ENCODE measurements at places on chromosomes 7 and 10. TPM values are rescaled to one million over a fixed set of nuclear protein-coding genes. Genes with fewer than 3 reads are reported as not detected.

PRKG1 gene
- total RNA-seq, result not detected

GDF2 gene
- not detected for total RNA-seq

NRP1 gene
- total RNA-seq, result 6.1 TPM

MLXIPL gene
- total RNA-seq, result not detected

INA gene
- total RNA-seq, result 0.87 TPM

SEMA3D gene
- total RNA-seq, result 0.11 TPM

AKR1D1 gene
- total RNA-seq, result not detected

AGR2 gene
- total RNA-seq, result not detected

NPC1L1 gene
- total RNA-seq, result not detected

CFAP70 gene
- 0.43 TPM for total RNA-seq

DNA sequence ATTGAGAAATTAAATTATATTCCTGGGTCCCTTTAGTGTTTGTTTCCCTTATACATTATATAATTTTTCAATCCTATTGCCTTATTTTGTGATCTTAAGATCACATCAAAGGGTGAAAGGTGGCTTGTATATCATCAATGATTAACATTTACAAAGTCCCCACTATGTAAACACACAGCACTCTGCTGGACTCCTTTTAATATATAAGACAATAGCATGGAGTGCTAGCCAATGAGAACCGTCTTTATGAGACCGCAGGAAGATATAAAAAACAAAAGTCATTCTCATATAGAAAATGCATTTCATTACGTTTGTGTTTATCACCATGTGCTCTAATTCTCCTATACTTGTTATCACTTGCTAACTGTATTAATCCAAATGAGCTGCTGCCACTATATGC lies 108.5 kb downstream of the HOXA1 start:
- H3K27ac ChIP-seq, result no peak overlapping the region
- no peaks in the 10 kb centered on the region for H3K27me3 ChIP-seq
- DNase-seq, result no peak

DNA sequence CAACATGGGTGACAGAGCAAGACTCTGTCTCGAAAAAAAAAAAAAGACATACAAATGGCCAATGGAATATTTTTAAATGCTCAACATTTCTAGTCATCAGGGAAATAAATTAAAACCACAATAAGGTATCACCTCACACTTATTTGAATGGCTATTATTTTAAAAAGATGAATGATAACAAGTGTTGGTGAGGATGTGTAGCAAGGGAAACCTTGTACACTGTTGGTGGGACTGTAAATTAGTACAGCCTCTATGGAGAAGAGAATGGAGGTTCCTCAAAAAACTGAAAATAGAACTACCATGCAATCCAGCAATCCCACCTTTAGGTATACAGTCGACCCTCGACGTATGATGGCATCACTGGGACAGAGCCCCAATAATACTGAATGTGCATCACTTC lies 65.4 kb upstream of the DIP2C start:
- H3K4me3 ChIP-seq, result no peak overlapping the region
- peaks cover 2% of the 10 kb centered on the region for H3K4me1 ChIP-seq
- H3K36me3 ChIP-seq, result no peaks in the 10 kb centered on the region
- H3K27me3 ChIP-seq, result peaks cover 3% of the 10 kb centered on the region
- H3K27ac ChIP-seq, result no peak overlapping the region
- DNase-seq, result no peak

DNA sequence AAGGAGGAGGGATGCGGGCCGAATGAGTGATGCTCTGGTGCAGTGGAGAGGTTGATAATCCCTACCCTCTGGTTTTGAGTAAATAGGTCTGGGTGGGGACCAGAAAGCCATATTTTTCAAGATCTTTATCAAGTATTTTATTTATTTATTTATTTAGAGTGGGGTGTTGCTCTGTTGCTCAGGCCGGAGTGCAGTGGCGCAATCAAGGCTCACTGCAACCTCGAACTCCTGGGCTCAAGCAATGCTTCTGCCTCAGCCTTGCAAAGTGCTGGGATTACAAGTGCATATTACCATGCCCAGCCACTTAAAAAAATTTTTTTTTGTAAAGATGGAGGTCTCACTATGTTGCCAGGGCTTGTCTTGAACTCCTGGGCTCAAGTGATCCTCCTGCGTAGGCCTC lies 21.6 kb downstream of the SVIL start:
- H3K27ac ChIP-seq, result no peak overlapping the region
- no peaks in the 10 kb centered on the region for H3K27me3 ChIP-seq
- H3K4me3 ChIP-seq, result no peak overlapping the region

DNA sequence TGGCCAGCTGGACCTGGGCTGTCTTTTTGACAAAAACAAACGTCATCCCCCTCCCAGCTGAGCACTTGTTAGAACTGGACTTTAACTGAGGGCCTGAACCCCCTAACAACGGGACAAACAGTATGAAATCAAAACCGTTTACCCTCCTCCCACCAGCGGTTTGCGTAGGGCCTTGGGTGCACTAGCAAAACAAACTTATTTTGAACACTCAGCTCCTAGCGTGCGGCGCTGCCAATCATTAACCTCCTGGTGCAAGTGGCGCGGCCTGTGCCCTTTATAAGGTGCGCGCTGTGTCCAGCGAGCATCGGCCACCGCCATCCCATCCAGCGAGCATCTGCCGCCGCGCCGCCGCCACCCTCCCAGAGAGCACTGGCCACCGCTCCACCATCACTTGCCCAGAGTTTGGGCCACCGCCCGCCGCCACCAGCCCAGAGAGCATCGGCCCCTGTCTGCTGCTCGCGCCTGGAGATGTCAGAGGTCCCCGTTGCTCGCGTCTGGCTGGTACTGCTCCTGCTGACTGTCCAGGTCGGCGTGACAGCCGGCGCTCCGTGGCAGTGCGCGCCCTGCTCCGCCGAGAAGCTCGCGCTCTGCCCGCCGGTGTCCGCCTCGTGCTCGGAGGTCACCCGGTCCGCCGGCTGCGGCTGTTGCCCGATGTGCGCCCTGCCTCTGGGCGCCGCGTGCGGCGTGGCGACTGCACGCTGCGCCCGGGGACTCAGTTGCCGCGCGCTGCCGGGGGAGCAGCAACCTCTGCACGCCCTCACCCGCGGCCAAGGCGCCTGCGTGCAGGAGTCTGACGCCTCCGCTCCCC lies at the start of gene IGFBP1:
Gene IGFBP1, plus strand, starts transcription at position 304 of the 808 bp plus-strand sequence. Its CDS starts 165 bp downstream, at position 469.
- no peak for DNase-seq
- no peaks in the 10 kb centered on the region for H3K36me3 ChIP-seq
- no peak within 1 kb of the TSS for H3K4me3 ChIP-seq
- no peak within 1 kb of the TSS for H3K27ac ChIP-seq
- H3K27me3 ChIP-seq, result peaks cover 42% of the 10 kb centered on the region

DNA sequence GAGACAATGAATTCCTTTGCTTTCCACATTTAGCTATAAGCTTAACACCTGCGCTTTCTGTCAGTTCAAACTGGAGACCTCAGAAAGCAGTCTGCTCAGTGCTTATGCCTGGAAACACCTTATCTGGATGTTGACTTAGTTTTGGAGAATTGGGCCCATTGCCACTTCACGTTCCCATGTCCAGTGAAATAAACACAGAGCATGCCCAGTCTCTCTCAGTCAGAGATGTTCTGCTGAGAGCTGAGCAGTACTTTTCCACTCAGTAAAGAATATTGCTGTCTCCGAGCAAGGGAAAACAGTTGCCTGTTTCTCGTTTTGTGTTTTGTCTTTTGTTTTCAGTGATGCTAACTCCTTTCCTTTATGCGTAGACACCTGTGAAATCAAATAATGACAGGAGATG lies 83.2 kb upstream of the PRR15 start:
- no peaks in the 10 kb centered on the region for H3K4me1 ChIP-seq
- H3K27me3 ChIP-seq, result no peaks in the 10 kb centered on the region
- H3K4me3 ChIP-seq, result no peak overlapping the region
- DNase-seq, result no peak
- H3K36me3 ChIP-seq, result no peaks in the 10 kb centered on the region
- H3K27ac ChIP-seq, result no peak overlapping the region

DNA sequence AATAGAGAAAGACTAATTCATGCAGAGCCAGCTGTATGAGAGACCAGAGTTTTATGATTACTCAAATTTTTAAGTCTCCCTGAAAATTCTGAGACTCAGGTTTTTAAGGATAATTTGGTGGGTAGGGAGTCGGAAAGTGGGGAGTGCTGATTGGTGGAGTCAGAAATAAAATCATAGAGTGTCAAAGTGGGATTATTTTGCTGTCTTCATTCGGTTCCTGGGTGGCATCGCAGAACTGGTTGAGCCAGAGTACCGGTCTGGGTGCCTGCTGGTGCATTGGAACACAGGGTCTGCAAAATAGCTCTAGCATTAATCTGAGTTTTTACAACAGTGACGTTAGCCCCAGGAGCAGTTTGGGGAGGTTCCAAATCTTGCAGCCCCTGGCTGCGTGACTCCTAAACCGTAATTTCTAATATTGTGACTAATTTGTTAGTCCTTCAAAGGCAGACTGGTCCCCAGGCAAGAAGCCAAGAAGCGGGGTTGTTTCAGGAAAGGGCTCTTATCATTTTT lies 32.4 kb downstream of the GPRIN2 start:
- H3K27ac ChIP-seq, result no peak overlapping the region
- no peaks in the 10 kb centered on the region for H3K27me3 ChIP-seq
- H3K4me1 ChIP-seq, result no peaks in the 10 kb centered on the region
- H3K4me3 ChIP-seq, result no peak overlapping the region

GRCh38 chr10:74058071-74058470 lies 60.2 kb downstream of the VCL start:
- peaks cover 15% of the 10 kb centered on the region for H3K36me3 ChIP-seq
- H3K4me3 ChIP-seq, result peak overlapping the region; percentile 0
- H3K27me3 ChIP-seq, result no peaks in the 10 kb centered on the region
- H3K27ac ChIP-seq, result peak overlapping the region; percentile 1
- DNase-seq, result no peak
- H3K4me1 ChIP-seq, result peaks cover 49% of the 10 kb centered on the region

DNA sequence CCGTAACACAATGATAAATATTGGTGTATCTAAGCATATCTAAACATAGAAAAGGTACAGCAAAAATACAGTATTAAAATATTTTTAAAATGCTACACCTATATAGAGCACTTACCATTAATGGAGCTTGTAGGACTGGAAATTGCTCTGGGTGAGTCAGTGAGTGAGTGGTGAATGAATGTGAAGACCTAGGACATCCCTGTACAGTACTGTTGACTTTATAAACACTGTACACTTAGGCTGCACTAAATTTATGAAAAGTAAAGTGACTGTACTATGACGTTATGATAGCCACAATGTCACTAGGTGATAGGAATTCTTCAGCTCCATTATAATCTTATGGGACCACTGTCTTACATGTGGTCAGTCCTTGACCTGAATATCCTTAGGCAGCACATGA lies 147.0 kb downstream of the GLI3 start:
- H3K27ac ChIP-seq, result no peak overlapping the region
- no peaks in the 10 kb centered on the region for H3K4me1 ChIP-seq
- no peak overlapping the region for H3K4me3 ChIP-seq
- DNase-seq, result no peak
- H3K36me3 ChIP-seq, result no peaks in the 10 kb centered on the region

GRCh38 chr7:29765490-29765889 lies 40.8 kb upstream of the WIPF3 start:
- no peak overlapping the region for H3K4me3 ChIP-seq
- peaks cover 7% of the 10 kb centered on the region for H3K27me3 ChIP-seq
- no peaks in the 10 kb centered on the region for H3K36me3 ChIP-seq
- no peak for DNase-seq
- H3K27ac ChIP-seq, result no peak overlapping the region

DNA sequence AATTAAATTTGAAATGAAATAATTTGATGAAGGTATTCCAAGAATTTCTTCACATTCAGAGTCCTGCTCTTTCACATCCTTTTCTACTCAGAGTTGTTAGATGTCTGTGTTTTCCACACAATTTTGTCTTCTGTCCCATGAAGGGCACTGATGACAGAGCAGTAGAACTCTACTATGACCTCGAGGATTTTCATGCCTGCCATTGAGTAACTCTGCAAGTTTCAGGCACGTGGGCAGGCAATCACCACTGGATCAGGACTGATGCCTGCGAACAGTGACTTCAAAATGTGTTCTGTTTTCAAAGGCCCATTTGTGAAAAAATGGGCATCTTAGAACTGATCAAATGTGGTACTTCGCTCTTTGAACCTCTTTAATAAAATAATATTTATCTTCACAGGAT lies 91.1 kb downstream of the CDK6 start:
- no peak overlapping the region for H3K4me3 ChIP-seq
- peak overlapping the region; percentile 15 for H3K27ac ChIP-seq
- no peaks in the 10 kb centered on the region for H3K27me3 ChIP-seq
- H3K36me3 ChIP-seq, result peaks cover 69% of the 10 kb centered on the region

GRCh38 chr10:79374312-79375191 lies 27.3 kb downstream of the PPIF start:
- no peak overlapping the region for H3K4me3 ChIP-seq
- no peaks in the 10 kb centered on the region for H3K36me3 ChIP-seq
- no peak overlapping the region for H3K27ac ChIP-seq
- DNase-seq, result peak; percentile 58

DNA sequence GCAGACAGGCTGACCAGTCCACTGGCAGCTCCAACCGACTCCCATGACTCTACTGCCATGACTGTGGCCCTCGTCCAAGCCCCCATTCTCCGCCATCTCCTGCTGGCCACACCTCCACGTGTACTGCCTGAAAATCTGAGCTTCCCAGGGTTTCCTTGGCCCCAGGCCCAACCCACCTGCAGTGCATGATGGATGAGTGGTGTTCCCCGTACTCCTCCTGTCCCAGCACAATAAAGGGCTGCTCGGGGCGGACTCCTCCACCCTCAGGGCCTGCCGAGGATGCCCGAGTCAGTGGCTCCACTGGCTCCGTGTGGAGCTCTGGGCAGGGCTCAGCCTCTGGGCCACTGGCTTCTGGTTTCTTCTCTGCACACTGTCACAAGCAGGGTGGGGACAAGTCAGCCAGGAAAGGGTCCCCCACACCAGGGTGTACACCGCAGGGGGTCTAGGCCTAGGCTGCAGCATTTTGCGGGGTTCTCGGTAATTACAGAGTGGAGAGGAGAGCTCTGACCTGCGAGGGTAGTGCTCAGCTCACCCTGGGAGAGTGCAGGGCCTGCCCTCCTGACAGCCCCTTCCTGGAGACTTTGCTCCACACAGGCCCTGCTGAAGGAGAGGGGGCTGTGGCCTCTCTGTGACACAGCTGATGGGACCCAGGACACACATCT lies 15.2 kb downstream of the WDR91 start:
- H3K4me1 ChIP-seq, result peaks cover 3% of the 10 kb centered on the region
- H3K4me3 ChIP-seq, result no peak overlapping the region
- no peak for DNase-seq
- H3K27me3 ChIP-seq, result no peaks in the 10 kb centered on the region
- H3K27ac ChIP-seq, result no peak overlapping the region
- H3K36me3 ChIP-seq, result peaks cover 66% of the 10 kb centered on the region

DNA sequence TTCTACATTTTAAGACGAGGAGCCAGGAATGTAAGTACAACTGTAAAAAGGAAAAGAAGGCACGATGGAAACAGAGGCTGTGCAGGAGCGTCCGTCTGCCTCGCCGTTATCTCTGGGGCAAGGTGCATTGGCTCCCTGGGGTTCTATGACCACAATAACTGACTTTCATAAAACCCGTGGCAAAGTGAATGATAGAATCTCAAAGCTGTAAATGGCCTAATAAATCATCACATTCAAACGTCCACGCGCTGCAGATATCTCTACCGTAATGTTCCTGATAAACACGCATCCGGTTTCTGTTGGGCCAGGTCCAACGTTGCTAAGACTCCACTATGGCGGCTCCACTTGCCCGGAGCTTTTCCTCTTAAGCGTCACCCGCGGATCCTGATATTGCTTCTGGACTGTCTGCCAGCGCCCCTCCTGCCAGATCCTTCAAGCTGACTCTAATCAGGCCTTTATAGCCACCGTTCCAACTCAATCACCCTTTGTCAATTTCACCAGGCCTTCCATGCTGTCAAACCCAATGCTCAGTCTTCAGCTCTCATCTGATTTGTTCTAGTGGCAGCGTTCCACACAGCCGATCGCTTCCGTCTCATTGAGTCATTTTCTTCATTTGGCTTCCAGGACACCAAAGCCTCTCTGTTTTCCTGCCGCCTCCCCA lies 265.6 kb upstream of the FOXK1 start:
- H3K36me3 ChIP-seq, result no peaks in the 10 kb centered on the region
- H3K4me1 ChIP-seq, result no peaks in the 10 kb centered on the region
- H3K4me3 ChIP-seq, result no peak overlapping the region
- H3K27me3 ChIP-seq, result no peaks in the 10 kb centered on the region

All from activated T-helper 2 cell treated with anti-CD3 and anti-CD28 coated beads, Interferon-gamma antibody, Interleukin-2, Interleukin-4, amounts not matched to agents 10 μg/mL and 5 μg/mL and 100 μg/mL, durations not matched to agents 14 hours and 24 hours and 36 hours (primary cell).